Pons (tissue), 1 donor: ENCODE measurements at places on chromosomes 7 and 10.

GRCh38 chr7:132319481-132319880 is 256.8 kb downstream of the PLXNA4 start:
- DNase-seq = no peak

GRCh38 chr7:47709451-47709850 is 127.5 kb upstream of the TNS3 start:
- no peak for DNase-seq

GRCh38 chr10:27490807-27491206 is 13.3 kb upstream of the RAB18 start:
- DNase-seq = no peak

DNA sequence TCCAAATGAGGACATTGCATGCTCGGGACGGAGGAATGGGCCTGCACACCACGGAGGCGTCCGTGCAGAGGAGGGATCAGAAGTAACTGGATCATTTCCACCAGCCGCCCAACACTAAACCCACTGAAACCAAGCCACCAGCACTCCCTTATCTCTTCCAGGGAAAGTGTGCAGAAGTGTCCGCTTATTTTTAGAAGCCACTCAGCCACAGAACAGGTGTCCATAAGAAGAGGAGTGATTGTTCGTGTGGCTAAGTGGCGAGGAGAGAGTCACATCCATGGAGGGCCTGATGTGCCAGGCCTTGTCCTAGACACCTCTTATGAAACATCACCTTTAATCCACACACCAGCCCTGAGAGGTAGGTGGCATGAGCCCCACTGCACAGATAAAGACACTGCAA is 407.9 kb upstream of the NPVF start:
- no peak for DNase-seq

- DNase-seq = no peak
These were observed 392.5 kb downstream of the NRG3 start for GRCh38 chr10:82267465-82267864.

GRCh38 chr10:121307411-121307980 is 290.7 kb downstream of the FGFR2 start:
- DNase-seq = no peak

GRCh38 chr7:45328403-45328981 is 170.9 kb downstream of the RAMP3 start:
- DNase-seq = no peak

DNA sequence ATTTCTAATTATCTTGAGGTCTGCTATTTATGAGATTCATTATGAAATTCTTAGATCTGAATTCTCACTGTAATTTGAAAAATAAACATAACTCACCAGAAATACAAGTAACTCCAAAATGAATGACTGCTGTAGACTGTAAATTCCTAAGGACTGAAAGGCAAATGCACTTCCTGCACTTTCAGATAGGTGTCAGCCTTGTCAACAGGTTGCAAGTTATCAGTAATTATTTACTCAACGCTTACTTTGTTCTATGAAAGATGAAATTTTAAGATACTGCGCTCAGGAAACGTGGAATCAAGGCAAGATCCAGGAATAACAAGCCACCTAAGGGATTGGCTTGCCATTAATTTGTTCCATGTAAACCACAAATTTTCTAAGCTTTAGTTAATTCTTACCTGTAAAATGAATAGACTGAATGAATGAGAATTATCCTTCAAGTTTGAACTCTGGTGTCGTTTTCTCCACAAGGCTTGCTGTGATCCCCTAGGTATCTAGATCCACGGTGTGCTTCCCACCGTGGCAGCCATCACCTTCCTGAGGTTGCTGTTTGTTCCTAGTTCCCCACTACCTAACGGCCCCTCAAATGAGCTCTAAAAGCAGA is 12.6 kb downstream of the DHX32 start:
- DNase-seq = peak; percentile 44

GRCh38 chr10:15485027-15485426 is 113.9 kb upstream of the FAM171A1 start:
- no peak for DNase-seq

DNA sequence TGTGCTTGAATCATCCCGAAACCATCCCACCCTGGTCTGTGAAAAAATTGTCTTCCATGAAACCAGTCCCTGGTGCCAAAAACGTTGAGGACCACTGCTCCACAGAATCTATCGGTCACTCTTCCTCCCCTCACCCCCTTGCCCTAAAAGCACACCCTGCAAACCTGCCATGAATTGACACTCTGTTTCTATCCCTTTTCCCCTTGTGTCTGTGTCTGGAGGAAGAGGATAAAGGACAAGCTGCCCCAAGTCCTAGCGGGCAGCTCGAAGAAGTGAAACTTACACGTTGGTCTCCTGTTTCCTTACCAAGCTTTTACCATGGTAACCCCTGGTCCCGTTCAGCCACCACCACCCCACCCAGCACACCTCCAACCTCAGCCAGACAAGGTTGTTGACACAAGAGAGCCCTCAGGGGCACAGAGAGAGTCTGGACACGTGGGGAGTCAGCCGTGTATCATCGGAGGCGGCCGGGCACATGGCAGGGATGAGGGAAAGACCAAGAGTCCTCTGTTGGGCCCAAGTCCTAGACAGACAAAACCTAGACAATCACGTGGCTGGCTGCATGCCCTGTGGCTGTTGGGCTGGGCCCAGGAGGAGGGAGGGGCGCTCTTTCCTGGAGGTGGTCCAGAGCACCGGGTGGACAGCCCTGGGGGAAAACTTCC is 784 bp upstream of the SERPINE1 start:
- DNase-seq = peak; percentile 24

GRCh38 chr10:126468467-126468866 is 80.2 kb upstream of the ADAM12 start:
- DNase-seq = no peak

DNA sequence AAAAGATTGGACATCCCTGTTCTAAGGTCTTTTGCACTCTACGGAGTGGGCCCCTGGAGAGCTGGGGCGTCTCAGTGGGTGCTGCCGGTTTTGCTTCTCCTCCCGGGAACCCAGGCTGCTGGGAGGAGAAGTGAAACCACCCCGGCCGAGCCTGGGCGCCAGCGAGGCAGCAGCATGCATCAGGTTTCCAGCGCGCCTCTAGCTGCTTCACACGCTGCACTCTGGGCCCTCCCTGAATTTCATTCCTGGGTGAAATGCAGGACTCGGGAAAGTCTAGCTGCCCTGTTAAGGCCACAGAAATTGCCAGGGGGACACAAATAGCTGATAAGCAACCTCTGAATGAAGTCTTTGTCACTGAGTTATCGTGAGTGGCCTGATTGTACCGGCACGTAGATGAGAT is 127.4 kb downstream of the TRRAP start:
- DNase-seq = no peak

GRCh38 chr7:125427676-125428075 is 498.1 kb upstream of the POT1 start:
- DNase-seq = no peak

GRCh38 chr7:727104-727805 is at the start of gene PRKAR1B:
Gene PRKAR1B, minus strand, starts transcription at chr7:727281. Its CDS starts 15,776 bp downstream, at chr7:711505.
- DNase-seq = no peak

- DNase-seq = no peak
These were observed at the start of gene NANOS1 for GRCh38 chr10:119029613-119030420. Gene NANOS1, plus strand, starts transcription at chr10:119029714. Its CDS starts 88 bp downstream, at chr10:119029802.

- no peak for DNase-seq
These were observed 657.2 kb downstream of the INHBA start for GRCh38 chr7:41045556-41046123.

DNA sequence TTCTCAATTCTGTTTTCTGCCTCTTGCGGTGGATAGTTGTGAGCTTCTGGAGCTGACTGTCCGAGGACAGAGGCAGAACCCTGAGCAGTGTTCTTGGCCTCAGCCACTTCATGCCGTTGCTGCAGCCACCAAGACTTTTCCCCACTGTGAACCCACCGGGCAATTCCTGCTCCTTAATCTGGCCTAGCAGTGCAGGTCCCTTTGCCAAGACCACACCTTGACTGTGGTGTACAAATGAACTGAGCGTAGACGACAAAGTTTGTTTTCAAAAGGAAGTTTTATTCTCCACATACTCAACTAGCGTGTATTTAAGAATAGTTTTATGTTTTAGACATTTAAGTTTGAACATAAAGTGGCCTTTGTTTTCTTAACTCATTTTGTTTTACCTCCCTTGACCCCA is 29.4 kb downstream of the SLC25A28 start:
- no peak for DNase-seq

DNA sequence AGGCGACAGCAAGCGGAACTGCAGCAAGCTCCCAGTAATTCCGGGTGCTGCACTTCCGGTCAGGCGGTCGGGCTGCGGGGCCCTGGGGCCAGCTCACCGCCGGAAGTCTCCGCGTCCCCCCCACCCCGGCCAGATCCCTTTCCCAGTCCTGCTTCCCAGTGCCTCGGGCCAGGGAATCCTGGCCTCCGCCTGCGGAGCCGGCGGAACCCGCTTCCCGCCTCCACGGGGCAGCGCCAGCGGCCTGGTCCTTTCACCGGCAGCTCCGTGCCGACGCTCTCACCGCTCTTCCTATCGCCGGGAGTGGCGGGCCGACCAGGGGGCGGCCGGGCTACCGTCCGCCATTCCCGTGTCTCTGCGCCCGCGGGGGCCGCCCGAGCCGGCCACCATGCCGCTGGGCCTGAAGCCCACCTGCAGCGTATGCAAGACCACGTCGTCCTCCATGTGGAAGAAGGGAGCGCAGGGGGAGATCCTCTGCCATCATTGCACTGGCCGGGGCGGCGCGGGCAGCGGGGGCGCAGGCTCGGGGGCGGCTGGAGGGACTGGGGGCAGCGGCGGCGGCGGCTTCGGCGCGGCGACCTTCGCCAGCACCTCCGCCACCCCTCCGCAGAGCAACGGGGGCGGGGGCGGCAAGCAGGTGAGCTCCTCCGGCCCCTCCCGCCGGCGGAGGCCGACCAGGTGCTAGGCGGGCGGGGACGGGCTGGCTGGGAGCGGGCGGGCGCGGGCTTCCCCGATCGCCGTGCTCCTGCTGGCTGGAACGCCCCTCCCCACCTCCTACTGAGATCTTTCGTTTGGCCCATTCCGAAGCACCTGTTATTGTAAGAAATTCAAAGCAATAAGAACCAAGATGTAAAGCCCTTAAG is at the start of gene GATAD1:
Gene GATAD1, plus strand, starts transcription at position 138 of the 860 bp plus-strand sequence. Its CDS starts 248 bp downstream, at position 386.
- DNase-seq = peak; percentile 92

GRCh38 chr7:128974241-128974934 is 36.7 kb downstream of the IRF5 start:
- no peak for DNase-seq

DNA sequence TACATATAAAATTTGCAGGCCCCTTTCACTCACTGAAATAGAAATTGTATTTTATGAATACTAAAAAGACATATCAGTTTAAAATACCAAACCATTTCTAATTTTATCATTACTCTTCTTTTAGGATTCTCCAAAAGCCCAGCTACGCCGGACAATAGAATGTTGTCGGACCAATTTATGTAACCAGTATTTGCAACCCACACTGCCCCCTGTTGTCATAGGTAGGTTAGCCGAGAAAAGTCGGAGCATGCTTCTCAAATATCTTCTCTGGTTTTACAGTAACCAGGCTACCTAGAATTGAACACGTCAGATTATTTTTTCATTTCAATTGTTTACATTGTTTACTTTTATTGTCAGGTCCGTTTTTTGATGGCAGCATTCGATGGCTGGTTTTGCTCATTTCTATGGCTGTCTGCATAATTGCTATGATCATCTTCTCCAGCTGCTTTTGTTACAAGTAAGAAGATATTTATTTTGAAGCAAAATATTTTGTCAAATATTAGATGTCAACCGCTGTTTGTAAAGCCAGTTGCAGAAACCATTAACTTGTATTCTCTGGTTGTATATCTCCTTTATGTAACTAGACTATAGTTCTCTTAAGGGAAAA is 57.6 kb downstream of the MMRN2 start:
- DNase-seq = peak; percentile 85

- no peak for DNase-seq
These were observed 25.5 kb downstream of the LDB3 start for GRCh38 chr10:86693721-86694369.

- DNase-seq = no peak
These were observed 45.2 kb upstream of the TMEM213 start for GRCh38 chr7:138752518-138753149.

DNA sequence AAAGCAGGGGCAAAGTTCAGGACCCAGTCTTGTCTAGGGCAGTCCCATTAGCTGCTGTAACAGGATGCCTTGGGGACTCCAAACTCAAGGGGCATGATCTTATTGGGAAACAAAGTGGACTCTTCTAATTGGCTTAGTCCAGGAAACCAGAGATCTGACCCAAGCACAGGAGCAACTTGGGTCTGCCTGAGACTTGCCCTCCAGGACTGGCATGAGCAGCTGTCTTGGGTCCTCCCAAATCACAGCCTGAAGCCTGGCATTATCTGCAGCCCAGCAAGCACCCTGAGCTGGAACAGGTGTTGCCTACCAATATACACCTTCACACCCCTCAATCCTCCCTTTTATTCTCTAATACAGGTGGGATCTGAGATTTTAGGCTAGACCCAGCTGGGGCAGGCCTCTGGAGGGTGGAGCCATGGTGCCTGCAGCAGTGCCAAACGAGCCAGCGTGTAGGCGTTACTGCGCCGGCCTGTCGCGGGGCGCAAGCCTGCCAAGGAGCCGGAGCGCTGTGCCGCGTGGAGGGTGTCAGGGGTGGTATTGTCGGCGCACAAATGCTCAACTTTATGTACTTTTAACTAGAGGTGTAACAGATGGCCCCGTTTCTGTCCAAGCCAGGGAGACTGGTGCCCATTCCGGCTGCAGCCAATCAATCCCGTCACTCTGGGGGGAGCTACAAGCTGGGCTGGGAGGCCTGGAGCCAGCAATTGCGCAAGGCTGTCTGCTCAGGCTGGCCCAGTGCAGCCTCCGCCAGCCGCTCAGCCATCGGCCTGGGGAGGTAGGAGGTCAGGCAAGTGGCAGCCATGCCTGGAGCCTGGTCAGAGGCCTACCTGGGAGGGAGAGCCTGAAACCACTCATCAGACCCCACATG is 12.8 kb upstream of the LBX1 start:
- no peak for DNase-seq

DNA sequence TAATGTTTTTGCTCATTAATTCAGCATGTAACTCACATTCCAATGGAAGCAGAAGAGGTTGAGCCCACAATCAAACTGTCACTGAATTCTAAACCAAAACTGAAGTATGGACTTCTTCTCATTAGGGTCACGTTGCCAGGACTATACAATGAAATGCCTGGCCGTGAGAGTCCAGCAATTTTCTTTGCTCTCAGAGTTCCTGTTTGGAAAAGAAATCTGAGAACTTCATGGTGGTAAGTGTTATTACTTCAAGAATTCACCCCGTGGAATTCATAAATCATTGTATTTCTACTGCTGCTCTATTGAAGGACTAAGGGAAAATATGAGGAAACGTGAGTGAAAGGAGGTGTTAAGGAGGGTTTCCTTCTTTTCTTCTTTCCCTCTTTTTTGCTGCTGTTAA is 441.8 kb upstream of the AKR1E2 start:
- DNase-seq = no peak

DNA sequence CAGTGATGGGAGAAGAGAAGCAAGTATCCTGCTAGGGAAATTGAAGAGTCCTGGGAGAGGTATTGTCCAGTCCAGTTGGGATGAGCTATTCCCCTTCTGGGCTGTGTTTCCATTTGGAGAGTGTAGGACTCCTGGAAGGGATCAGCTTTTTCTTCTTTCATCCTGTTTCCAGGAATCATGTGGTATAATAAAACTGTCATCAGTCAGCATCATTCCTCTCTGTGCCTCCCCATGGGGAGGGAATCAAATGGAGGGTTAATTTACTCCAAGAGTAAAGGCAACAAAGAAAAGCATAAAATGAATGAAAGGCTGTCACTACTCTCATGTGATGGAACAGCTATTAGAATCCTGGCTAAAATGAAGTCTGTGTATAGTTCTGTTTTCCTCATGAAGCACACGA is 429.9 kb downstream of the SORCS3 start:
- DNase-seq = no peak
